ENCODE measurements at places on chromosomes 3 and 15.
A peak's percentile ranks its signal among the peaks of the same experiment; 100 is the strongest.

- peak; percentile 5 for DNase-seq
Measured at GRCh38 chr15:25863111-25863967, at the start of gene ATP10A. ATP10A (minus strand) TSS chr15:25863327; CDS start chr15:25863096, 231 bp downstream.

DNA sequence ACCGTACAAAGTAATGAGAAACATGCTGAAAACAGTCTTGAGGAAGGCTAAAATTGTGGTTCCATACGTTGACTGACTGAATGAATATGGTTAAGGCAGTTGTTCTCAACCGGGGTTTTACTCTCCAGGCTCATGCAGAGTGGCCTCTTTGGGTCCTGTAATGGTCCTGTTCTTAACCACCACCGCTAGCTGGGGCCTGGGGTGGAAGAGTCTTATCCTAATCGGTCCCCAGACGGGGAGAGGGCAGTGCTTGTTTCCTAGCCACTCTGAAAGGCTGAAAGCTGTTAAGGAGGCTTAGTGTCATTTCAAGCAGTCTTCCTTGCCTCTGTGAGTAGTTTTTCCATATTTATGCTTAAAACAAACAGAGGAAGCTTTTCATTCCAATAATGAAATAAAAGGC is 32.0 kb downstream of the SELENOT start:
- no peak for DNase-seq

GRCh38 chr3:33095436-33095835 is 1.5 kb downstream of the GLB1 start:
- DNase-seq: no peak

GRCh38 chr3:193768070-193768394 is 175.0 kb downstream of the OPA1 start:
- DNase-seq: no peak

Data from T-helper 22 cell (primary cell).